ENCODE measurements at places on chromosomes 12 and 14.

- DNase-seq = no peak
These were observed 113.4 kb downstream of the CRADD start for GRCh38 chr12:93790472-93791152.

DNA sequence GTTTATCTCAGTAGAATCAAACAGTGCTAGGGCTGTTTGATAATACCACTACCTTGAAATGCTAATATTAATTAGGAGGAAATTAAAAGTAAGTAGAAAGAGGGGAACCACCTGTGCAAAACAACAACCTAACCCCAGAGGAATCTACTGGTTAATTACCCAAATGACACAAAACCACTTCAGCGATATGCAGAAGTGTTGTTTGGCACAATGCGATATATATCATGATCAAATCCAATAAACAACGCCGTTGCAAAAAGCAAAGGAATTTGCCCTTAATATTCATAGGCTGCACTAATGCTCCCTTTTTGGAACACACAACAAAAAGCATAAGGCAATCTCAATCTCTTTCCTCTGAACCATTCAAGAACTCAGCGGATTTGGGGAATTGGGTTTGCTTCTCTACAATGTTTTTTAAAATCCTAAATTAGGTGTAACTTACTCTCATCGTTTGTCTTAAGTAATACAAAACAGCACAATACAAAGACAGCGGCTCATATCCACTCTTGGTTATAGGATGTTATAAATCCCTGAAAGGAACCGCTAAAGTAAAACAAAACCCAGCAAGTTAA is 1.5 kb downstream of the MAP4K5 start:
- no peak for DNase-seq

DNA sequence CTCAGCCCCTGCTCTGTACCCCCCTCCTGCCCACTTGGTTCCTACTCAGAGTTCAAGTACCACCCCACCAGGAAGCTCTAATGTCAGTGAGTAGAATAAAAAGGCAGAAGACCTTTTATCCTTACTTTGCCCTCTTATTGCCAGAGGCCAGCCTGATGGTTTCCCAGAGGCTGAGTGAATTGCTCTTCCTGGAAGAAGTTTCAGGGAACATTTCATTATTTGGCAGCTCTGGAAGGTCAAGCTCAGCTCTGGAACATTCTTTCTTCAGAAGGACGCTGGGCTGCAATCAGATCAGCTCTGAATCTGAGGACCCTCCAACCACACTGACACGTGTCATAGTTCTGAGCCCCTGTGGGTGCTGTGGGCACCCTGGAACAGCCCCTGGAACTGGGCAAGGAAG is 188.9 kb downstream of the ETV6 start:
- no peak for DNase-seq

GRCh38 chr12:132079200-132079599 is 64.9 kb downstream of the DDX51 start:
- DNase-seq = no peak

GRCh38 chr12:91021076-91021475 is 16.3 kb upstream of the EPYC start:
- DNase-seq = no peak

GRCh38 chr12:104219908-104220404 is 4.4 kb downstream of the TXNRD1 start:
- peak; percentile 96 for DNase-seq

GRCh38 chr12:115204957-115205754 is 521.2 kb upstream of the TBX3 start:
- DNase-seq = no peak

DNA sequence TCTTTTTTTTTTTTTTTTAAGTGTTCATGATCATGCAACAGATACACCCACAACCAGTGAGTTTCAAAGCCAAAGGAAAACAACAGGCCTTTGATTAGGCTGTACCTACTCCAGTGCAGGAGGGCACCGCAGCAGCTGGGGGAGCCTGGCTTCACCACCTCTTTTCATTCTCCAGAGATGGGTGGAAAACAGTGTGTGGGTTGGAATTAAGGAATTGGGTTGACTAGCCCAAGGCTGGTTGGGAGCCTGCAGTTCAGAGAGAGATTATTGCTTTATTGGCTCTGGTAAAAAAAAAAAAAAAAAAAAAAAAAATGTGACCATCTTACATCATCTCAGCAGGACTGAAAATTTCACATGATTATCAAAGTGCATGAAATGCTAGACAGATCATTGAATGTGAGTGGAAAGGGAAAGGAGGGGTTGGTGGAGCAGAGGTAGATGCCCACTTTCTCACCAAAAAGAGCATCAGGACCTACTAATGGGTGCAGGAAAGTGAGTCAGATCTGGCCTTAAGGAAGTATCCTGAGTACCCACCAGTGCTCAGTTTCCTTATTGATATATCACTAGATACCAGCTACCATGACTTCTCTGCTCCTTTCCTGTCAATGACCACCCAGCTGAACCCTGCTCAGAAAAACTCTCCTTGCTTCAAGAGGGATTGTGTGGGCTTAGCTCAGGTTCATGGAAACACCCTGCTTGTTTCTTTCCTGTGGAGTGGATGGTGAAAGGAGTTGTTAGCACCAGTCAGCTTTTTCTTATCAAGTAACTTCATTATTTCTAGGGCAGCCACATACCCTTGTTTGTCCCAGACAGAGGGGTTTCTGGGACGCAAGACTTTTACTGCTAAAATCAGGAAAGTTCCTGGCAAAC is 54.8 kb upstream of the DYRK2 start:
- DNase-seq = no peak

- DNase-seq = no peak
These were observed 5.9 kb downstream of the KRT86 start for GRCh38 chr12:52280319-52280795.

- DNase-seq = no peak
These were observed 55.5 kb upstream of the LDHB start for GRCh38 chr12:21713133-21713532.

GRCh38 chr12:111733340-111733915 is 33.3 kb upstream of the ALDH2 start:
- no peak for DNase-seq

DNA sequence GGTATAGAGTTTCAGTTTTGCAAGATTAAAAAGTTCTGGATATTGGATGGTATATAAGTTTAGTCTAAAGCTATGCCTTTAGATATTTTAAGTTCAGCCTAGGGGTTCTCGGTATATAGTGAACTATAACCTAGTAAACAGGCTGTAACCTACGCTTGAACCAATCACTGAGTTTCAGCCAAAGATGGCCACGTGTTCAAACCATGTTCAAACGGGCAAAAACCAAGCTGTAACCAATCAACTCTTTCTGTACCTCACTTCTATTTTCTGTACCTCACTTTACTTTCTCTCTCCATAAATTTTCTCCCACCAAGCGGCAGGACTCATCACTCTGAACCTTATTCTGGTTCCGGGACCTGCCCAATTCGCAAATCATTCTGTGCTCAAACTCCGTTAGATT is 1.4 kb downstream of the TMBIM4 start:
- DNase-seq = no peak

DNA sequence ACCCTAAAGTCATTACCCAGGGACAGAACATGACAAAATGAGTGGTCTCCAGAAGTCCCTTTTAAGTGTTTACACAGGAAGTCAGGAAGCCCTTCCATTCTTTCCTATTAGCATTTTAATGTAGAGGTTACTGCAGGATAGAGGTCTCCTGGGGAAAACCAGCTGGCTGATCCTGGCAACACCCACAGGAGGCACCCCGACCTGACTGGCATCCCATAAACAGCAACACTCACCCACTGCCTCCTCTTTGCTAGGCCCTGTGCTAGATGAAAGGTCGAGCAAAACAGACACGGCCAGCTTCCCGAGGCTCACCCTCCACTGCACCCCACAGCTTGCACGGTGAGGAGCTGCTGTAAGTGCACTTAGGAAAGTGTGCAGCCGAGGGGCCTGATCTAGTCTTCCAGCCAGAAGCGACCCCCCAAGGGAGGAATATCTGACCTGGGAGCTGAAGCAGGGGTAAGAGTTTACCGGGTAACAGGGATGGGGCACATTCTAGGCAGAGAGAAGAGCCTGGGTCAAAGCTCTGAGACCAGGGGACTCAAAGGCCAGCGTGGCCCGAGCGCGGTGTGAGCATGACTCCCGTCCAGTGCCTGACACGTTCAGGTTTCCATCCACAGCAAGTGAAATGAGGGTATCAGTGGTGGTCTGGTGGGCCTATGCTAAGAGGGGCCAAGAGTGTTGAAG is 9.0 kb downstream of the DAZAP2 start:
- no peak for DNase-seq

GRCh38 chr12:51407604-51408003 is 16.4 kb upstream of the GALNT6 start:
- DNase-seq = no peak

DNA sequence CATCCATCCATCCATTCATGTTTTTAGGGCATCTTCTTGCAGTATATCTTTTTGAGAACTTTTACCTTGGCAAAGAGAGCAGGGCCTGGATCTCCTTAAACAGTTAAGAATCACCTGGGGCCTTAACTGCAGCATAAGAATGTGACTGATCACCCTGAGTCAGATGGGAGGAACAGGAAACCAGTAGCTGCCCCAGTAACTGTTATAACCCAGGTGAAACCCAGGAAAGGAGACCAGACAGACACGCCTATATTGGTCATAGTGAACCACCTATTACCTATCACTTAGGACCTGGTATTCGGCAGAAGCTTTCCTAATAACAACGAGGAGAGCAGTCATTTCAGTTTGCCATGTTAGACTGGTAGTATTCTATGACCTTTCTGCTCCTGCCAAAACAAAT is 43.4 kb upstream of the NR2C1 start:
- no peak for DNase-seq

DNA sequence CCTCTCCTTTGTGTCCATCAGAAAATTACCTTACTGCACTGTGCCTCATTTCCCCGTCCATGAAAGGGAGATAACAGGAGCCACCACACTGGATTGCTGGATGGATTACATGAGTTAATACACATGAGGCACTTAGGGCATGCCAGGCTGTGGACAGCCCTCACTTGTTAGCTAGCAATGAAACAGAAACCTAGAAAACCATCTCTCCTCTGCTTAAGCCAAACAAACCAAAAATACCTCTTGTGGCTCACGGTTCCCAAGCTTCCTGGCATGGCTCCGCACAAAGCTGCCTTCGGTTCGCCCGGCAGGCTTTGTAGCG is 660 bp upstream of the HCFC2 start:
- DNase-seq = no peak

DNA sequence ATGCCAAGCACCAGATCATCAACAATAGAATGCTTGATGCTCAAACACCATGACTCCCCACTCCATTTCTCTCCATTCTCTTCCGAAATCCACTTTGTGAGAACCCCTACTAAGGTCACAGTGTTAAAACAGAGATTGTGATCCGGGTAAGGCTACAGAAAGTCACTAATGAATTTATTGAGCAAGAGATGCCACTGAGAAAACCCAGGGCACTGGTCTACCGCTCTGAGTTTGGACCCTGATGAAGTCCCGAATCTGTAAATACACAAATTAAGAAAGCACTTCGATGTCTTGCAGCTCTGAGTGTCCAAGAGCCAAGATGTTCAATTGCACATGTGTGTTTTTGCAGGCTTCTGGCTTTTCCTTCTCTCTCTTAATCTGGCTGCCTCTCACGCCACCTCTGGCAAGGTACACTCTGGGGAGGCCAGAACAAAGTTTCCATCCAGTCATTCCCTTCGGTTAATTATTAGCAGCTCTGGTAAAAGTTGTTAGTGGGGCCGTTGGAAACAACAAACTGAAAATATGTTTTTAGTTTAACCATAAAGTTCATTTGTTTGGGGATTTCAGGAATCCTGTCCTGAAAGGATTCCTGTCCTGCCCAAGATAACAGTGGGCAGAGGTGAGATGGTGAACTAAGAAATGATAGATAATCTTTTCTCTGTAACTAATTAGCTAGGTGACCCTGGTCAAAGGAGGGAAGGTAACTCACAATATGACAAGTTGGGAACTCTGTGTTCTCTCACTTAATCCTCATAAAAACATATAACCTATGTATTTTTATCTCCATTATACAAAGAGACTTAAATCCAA is 75.4 kb downstream of the BTG1 start:
- DNase-seq = no peak

DNA sequence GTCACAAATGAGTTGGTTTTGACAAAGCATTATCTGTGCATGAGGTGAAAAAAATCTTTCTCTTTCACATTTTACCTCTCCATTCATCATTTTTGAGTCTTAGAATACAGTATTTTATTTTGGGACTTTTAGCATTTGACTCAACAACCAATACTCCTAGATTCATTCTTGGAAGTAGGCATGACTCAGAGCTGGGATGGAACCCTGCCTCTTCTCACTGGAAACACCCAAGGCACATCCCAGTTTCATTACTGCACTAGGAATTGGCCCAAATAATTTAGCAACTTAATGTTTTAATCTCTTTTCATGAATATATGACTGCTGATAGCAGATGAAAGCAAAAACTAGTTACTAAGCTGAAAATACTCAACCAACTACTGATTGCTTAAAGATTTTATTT is 3.3 kb upstream of the PDZRN4 start:
- no peak for DNase-seq

DNA sequence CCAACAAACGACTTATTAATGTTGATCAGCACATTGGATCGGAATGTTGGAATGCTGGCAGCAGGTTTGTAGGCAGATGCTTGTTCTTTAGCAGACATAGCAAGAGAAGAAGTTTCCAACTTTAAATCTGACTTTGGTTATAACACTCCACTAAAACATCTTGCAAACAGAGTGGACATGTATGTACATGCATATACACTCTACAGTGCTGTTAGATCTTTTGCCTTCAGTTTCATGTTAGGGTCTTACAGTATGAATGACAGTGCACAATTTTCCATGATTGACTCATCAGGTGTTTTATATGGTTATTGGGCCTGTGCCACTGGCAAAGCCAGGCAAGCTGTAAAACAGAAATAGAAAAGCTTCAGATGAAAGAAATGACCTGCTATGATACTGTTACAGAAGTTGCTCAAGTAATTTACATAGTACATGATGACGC is 14.3 kb upstream of the DHRS7 start:
- DNase-seq = no peak

DNA sequence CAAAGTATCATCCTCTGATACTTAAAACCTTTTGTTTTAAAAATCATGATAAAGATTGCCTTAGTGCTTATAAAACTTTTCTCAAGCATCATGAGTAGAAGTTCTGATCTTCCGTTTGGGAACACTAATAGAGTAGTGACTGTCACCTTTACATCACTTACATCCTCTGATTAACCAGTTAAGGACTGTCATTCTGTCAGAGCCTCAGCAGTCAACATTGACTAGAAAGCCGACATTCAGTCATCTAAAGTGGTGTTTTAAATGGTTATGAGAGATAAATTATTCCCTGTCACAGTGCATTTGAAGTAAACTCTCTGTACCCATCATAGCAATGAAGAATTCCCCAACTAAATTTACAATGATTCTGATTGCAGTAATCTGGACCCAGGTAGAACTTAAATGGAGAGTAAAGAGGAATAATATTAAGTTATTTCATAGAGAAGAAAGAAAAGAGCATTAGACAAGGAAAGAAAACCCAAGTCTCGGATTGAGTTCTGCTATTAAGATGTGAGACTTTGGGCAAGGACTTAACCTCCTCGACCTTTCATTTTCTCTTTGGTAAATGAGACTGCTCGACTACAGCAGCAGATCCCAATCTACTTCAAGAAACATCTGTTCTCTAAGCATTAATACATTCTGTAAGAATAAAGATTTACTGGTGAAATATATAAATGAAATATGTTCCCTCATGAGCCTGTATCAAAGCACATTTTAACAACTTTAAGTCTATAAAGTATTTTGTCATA is 563.9 kb upstream of the LMO3 start:
- no peak for DNase-seq
